ENCODE measurements at places on chromosomes 16 and 17.

- DNase-seq: no peak
These were observed 59.6 kb downstream of the ZZEF1 start for GRCh38 chr17:4083187-4083586.

DNA sequence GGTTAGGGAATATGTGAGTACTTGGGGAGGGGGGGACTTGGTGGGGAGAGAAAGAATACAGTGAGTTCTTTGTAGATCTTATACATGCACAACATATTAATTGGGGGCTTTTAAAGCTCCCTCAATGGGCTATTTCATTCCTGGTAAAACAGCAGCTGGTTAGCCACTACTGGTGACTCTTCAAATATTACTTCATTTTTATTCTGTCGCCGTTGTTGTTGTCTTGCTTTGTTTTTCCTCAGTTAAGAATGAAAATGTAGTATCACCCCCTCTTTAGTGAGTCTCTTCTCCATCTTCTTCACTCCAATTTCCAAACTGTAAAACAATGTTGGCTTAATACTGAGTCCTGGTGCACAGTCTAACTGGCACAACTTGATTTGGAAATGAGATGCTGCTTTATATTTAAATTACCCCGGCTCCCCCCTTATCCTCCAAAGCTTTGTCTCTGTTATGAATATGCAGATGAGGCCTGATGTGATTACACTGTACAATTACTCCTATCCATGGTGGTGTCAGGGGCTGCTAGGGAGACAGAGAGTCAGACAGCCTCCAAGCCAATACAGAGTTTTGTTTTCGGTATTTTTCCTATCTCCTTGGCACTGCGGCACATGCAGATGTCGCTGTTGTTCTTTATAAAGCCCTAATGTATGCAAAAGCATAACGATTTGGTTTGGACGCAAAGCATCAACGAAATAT lies 256.9 kb upstream of the PMFBP1 start:
- DNase-seq: peak; percentile 83

- DNase-seq: no peak
These were observed 32.1 kb downstream of the MYH3 start for GRCh38 chr17:10624969-10625368.

DNA sequence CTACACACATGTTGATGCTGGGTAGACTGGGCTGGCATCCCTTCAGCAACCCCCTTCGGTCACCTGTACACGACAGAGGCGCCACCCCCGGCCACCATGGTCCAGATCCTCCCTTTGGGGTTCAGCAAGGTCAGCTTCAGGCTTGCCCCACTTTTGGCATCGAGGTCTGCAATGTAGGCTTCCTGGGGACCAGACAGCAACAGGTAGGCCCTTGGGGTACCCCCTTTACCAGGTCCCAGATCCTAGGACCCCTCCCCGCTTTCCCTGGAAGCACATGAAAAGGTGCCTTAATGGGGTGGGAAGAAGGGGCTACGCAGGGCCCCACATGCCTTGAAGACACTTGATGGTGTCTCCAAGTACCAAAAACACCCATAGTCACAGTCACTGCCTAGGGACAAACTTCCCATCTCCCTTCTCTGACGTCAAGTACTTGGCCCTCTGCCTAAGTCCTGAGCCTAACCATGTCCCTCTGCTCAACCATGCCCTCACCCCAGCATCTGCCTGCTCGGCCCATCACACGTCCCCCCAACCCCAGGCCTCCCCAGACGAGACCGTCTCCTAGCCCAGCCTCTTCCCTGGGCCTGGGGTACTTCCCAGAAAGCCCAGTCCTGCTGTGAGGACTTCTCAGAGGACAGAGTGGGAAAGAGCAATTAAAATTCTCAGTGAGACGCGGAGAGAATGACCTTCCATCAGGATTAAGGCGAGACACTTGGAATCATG lies 12.1 kb downstream of the ACLY start:
- no peak for DNase-seq

GRCh38 chr17:75872434-75873351 lies 5.7 kb downstream of the TRIM47 start:
- peak; percentile 40 for DNase-seq

- DNase-seq: no peak
These were observed 16.7 kb downstream of the C16orf54 start for GRCh38 chr16:29729116-29729521.

- DNase-seq: no peak
These were observed 164.5 kb upstream of the CHMP6 start for GRCh38 chr17:80826955-80827645.

GRCh38 chr16:16017812-16018211 lies 68.4 kb downstream of the ABCC1 start:
- DNase-seq: no peak

- no peak for DNase-seq
These were observed 29.0 kb downstream of the GLG1 start for GRCh38 chr16:74577882-74578366.

DNA sequence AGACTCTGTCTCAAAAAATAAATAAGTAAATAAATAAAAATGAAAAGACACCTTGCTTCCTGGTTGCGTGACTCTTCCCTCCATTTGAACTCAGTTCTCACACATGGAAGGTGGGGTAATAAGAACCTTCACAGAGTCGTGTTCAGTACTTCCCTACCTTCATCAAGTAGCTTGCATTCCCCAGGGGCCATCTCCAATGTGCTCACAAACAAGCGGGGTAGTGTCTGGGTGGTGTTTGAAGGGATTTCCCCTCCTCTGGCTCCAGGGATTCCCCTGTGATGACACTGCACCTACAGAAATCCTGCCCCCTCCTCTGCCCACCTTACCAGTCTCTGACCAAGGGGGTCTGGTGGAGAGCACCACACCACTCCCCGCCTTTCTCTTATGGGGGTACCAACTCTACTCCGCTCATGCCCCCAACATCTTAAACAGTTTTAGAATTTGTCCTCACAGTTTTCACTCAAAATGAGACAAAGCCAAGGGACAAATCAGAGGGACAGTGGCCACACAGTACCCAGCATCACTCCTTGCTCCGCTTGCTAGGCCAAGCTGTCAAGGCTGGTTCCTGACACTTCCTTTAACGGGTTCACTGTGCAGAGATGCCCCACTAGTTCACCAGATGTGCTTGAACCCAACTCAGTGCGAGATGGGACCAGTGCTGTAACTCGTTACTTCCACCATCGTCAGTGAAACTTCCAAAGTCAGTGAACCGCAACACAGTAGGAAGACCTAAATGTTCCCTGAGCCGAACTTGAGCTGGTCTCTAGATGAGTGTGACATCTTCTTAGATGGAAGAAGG lies 69.1 kb downstream of the COPRS start:
- DNase-seq: no peak

- no peak for DNase-seq
These were observed 410 bp upstream of the HOXB5 start for GRCh38 chr17:48593840-48594537.

GRCh38 chr16:84396537-84397008 lies 28.2 kb downstream of the ATP2C2 start:
- DNase-seq: no peak

DNA sequence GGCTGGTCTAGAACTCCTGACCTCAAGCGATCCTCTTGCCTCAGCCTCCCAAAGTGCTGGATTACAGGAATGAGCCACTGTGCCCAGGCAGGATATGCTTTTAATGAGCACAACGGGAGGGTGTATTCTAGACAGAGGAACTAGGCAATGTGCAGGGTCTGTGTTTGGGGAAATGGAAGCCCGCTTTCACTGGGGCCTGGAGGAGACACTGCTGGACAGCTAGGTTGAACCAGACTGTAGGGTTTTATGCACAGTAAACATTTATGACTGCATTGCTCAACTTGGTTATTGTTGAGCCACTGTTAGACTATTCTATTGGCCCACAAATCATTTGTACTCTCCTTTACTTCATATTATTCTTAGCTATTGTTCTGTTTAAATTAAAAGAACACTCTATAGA lies 10.2 kb upstream of the SIAH1 start:
- no peak for DNase-seq

DNA sequence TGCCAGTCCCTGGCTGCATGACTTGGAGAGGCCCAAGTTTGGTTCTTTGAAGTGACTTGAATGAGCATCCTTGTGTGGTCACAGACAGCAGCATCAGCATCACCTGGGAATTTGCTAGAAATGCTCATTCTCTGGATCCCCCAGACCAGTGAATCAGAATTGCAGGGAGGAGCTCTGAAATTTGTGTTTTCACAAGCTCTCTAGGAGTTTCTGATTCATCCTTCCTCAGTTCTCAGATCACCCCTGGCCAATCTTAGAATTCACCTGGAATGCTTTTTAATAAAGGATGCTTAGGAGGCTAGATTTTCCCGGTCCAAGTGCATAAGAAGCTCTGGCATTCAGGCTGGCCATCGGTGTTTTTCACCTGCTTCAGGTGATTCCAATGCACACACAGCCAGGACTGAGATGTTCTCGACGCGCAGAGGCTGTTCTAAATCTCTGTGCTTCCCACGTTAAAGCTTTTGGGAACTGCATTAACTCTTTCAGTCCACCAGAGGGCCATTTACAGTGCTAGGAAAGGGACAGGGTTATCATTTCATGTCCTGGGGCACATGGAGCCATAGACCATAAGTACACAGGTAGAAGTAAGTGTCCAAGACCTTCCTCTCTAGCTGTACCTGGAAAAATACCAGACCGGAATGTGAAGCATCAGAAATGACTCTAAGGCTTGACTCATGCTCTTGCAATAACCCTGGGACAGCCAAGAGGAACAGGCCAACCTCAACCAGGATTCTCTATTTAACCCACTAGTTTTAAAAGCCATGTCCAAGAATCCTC lies 85.7 kb upstream of the XYLT1 start:
- DNase-seq: no peak

DNA sequence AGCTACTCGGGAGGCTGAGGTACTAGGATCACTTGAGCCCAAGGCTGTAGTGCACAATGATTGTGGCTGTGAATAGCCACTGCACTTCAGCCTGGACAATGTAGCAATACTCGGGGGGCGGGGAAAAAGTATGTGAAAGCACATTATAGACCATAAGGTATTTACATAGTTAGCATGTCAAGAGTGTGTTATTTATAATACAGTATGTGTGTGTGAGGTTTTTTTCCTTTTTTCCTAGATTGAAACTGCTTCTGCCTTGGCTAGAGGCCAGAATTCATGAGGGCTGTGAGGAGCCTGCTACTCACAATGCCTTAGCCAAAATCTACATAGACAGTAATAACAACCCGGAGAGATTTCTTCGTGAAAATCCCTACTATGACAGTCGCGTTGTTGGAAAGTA lies 30.5 kb downstream of the PTRH2 start:
- no peak for DNase-seq

DNA sequence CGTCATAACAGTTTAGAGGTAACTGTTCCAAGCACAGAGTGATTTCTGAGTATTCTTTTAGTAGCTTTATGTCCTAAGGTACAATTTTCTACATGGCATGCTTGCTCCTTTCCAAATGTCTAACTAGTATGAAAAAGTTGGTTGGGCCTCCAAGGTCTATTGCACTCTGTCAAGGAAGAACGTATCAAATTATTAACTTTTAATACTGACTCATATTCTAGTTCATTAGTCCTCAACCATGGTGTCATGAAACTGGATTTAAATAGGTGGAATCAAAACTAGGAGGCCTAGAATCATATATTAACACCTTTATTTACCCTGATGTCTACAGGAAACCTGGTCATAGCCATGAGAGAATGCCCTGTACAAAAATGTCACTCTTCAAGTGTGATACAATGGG lies 61.4 kb downstream of the STH start:
- DNase-seq: no peak

DNA sequence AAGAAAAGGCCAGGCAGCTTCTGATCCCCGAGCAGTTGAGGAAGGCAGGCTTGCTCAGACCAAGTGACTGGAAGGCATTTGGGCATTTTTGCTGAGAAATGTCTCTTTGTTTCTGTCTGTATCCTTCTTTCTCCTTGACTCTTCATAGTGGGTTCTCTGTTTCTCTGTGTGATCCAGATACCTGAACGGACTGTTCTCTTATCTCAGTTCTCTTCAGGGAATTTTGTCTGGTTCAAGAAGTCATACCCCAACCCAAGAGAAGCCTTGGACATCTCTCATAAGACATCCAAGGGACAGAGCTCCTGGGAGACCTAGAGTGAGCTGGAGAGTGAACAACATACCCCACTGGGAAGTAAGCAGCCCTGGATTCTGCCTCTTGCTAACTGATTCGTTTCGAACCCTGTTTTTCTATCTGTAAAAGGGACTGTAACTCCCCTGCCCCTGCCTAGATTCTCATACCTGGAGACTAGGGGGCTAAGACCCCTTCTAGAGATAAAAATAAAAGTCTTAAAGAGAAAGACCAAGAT lies 541 bp downstream of the CCL3 start:
- DNase-seq: no peak

- no peak for DNase-seq
These were observed 120.4 kb downstream of the CHD9NB start for GRCh38 chr16:52932321-52932720.

- DNase-seq: peak; percentile 55
These were observed 1.9 kb downstream of the CCR10 start for GRCh38 chr17:42679492-42680330.

GRCh38 chr17:80116921-80117380 lies 15.6 kb downstream of the GAA start:
- DNase-seq: no peak

- DNase-seq: no peak
These were observed 10.5 kb upstream of the RAI1 start for GRCh38 chr17:17670701-17671305.

DNA sequence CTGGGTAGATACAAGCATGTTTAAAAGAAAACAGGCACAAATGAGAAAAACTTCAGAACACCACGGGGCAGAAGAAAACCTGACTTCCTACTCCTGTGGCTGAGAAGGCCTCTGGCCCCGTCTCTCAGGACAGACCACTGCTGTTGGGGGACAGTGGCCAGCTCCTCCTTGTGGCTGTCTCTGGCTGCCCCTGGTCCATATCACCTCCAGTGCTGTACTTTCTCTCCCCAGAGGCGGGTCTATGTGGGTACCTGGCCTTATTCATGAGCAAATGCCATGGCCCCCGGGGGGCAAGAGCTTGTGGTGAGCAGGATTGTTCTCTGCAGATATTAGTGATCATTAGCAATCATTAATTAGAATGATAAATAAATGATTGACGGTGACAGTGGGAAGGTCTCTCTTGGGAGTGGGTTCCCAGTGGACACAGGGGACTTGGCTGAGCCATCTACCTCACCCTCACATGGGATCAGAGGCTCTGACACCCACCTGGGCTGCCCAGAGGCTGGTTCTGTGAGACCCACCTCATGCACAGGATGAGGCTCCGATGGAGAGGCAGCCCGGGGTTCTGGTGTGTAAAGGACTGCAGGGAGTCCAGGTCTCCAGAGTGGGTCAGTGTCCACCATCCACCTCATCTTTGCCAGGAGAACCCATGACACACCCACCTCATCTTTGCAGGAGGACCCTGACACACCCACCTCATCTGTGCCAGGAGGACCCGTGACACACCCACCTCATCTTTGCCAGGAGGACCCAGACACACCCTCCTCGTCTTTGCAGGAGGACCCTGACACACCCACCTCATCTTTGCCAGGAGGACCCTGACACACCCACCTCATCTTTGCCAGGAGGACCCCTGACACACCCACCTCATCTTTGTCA lies 30.6 kb upstream of the CBFA2T3 start:
- DNase-seq: no peak

DNA sequence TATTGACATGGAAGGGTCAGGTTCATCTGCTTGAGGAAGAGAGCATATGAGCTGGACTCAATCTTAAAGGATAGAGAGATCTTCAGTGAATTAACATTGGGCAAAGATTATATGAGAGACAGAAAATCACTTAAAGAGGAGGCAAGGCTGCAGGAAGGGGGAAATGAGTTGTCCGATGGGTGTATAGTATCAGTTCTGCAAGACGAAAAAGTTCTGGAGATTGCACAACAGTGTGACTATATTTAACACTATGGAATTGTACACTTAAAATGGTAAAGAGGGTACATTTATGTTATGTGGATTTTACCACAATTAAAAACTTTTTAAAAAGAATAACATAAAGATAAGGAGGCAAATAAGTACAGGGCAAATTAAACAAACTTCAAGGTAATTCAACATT lies 80.7 kb downstream of the HELZ start:
- DNase-seq: no peak

GRCh38 chr17:9771465-9771864 lies 19.9 kb downstream of the DHRS7C start:
- no peak for DNase-seq

Measured in caudate nucleus (tissue), 63 donors.